Upper lobe of left lung (tissue), 6 donors: ENCODE measurements at places on chromosomes 12 and 14.

- no peak for DNase-seq
These were observed 144.9 kb upstream of the PELI2 start for GRCh38 chr14:55973285-55973800.

GRCh38 chr12:72035625-72036024 lies 97.0 kb downstream of the TPH2 start:
- DNase-seq, result no peak

DNA sequence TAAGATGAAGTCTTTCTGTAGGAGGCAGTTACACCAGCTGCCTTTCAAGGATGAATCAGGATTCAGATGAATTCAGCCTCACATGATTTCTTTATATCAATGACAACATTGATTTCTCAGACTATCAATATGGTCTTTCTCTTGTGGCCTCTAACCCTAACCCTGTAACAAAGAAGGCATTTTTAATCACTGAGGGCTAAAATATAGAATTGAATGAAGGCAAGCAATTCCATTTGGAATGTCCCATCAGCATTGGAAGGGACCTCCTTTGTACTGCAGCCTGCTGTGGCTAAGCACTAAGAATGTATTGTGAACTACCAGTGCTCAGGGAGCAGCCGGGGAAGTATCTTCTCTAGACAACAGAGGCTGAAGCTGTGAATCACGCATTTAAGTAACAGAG lies 90.6 kb upstream of the FRMD6 start:
- DNase-seq, result no peak

- no peak for DNase-seq
These were observed 209.1 kb downstream of the NUBPL start for GRCh38 chr14:31770271-31770670.

- no peak for DNase-seq
These were observed 36.4 kb upstream of the METAP2 start for GRCh38 chr12:95437565-95437964.

DNA sequence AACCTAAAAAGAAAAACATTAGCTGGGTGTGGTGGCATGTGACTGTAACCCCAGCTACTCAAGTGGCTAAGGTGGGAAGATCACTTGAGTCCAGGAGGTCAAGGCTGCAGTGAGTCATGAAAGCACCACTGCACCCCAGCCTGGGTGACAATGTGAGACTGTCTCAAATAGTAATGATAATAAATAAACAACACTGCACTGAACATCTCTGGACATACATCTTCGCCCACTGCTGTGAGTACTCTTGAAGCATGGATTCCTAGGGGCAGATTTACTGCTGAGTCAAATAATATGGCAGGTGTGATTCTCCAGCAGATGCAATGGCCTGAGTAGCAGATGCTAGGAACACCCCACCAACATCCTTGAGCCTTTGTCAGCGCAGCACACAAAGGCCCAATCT lies 23.6 kb downstream of the ABCB9 start:
- DNase-seq, result no peak

DNA sequence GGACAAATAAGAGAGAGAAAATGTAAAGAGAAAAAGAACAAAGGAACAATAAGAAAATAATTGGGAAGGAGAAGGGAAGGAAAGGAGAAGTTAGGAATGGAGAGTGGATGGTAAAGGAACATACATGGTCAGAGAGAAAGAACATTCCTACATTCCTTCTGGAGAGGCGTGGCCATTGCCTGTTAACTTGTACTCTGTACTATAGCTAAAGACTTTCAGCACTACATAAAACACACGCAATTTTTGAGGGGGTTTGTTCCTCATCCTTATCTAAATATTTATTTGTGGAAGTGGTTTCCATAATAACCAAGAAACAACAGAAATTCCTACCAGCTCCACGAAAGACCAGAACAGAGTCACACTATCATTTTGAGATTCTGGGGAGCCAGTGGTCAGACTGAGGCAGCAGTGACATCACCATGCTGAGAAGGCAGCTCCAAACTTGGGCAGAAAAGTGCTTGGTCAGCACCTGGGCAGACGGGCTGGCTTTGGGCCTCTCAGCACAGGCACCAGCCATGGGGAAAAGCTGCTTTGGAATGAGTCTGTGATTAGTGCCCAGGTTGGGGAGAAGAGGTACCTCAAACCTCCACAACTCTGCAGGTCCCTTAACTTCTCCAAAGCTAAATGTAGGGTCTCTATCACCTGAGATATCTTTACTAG lies 125.9 kb upstream of the NTF3 start:
- DNase-seq, result no peak

GRCh38 chr12:93563807-93564538 lies 8.5 kb upstream of the SOCS2 start:
- peak; percentile 81 for DNase-seq

DNA sequence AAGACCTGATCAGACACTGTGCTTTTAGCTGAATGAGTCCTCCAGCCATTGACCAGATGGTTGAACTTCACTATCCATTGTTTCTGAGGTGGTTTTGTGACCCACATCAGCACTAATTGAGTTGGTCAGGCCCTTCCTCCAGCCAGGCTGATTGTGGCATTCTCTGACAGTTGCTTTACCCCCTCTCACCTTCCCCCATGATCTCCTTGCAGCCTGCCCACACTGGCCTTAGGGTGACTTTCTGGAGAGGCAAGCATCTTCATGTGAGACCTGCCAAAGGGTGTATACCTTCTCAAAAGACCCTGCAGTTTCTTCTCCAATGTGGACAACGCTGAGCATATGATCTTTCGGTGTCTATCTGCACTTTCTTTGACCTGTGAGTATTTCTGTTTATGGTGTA lies 83.9 kb downstream of the GPATCH2L start:
- no peak for DNase-seq

GRCh38 chr12:104603545-104603973 lies 146.8 kb downstream of the CHST11 start:
- no peak for DNase-seq

GRCh38 chr12:21350975-21351374 lies 16.3 kb upstream of the SLCO1A2 start:
- no peak for DNase-seq
